Activated B cell treated with CpG ODN at 0.5 μM for 24 hours (primary cell): ENCODE measurements at places on chromosomes 5 and 9. TPM values are rescaled to one million over a fixed set of nuclear protein-coding genes. Genes with fewer than 3 reads are reported as not detected.

EIF4E1B gene
- total RNA-seq, result not detected in 2 replicates

LHX6 gene
- not detected in 2 replicates for total RNA-seq

SLCO6A1 gene
- not detected in 2 replicates for total RNA-seq

SMIM23 gene
- not detected in 2 replicates for total RNA-seq

FBP2 gene
- not detected in 2 replicates for total RNA-seq

IGFBPL1 gene
- not detected in 2 replicates for total RNA-seq

SCGB3A2 gene
- total RNA-seq, result not detected in 2 replicates
